ENCODE measurements at places on chromosomes 11 and 22.

DNA sequence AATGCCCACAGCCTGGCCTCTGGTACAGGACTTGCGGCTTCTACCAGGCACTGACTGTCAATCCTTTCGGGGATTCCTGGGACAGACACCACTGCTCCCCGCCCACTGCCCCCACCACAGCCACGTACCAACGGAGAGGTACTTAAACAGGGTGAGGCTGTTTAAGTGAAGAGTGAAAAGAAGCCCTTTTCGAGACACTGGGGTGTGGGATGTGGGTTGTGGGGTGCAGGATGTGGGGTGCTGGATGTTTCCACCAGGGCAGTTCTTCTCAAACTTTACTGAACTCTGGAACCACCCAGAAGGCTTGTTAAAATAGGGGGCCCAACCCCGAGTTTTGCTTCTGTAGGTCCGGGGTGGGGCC is 34.2 kb upstream of the PRR5 start:
- no peak for DNase-seq

- no peak for DNase-seq
Observed at GRCh38 chr11:33884035-33884434, 7.8 kb downstream of the LMO2 start.

- no peak for DNase-seq
Observed at GRCh38 chr22:37488337-37489135, 2.4 kb upstream of the MFNG start.

GRCh38 chr11:132471466-132471865 is 1060.8 kb downstream of the OPCML start:
- DNase-seq, result no peak

DNA sequence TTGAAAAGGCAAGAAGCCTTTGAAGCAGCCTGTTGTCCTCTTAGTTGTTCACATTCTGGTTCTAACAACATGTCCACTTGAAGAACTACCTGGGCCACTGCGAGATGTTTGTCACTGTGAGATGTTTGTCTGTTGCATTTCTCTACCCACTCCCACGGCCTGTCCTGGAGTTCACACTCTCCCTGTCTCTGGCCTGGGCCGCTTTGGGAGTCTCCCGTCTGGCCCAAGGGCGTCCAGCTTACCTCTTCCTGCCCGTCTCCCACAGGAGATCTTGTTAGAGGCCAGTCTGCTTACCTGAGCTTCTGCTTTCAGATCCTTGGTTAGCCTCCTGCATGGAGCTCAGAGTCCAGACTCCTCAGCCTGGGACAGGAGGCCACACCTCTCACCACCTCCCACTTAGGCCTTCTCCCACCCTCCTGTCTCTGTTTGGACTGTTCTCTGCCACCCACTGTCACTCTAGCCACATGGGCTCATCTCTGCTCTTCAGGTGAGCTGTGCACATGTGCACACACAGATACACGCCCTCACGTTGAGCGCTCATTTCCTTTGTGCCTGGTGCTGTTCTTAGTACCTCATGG is 66.0 kb downstream of the TBC1D22A start:
- DNase-seq, result no peak

Measured in iPS DF 19.7 (cell line).